ENCODE measurements at places on chromosomes 6 and 20.
A peak's percentile ranks its signal among the peaks of the same experiment; 100 is the strongest.

DNA sequence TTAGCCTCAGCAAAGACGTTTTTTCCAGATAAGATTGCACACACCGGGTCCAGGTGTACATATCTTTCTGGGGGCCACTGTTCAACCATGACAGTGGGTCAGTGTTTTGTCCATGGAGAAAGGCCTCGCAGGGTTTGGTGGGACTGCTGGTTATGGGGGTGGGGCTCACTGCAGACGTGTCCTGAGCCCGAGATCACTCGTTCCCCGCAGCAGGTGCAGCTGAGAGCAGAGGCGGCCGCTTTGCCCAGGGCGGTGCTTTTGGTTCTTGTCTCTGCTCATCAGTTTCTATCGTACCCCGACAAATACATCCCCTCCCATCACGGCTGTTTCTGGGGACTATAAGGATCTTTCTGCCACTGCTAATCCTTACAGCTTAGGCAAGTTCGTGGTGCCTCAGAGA, 166.9 kb downstream of the CDH4 start:
- no peak for DNase-seq
- H3K4me3 ChIP-seq = no peak overlapping the region
- no peak overlapping the region for H3K27ac ChIP-seq
- no peaks in the 10 kb centered on the region for H3K36me3 ChIP-seq

DNA sequence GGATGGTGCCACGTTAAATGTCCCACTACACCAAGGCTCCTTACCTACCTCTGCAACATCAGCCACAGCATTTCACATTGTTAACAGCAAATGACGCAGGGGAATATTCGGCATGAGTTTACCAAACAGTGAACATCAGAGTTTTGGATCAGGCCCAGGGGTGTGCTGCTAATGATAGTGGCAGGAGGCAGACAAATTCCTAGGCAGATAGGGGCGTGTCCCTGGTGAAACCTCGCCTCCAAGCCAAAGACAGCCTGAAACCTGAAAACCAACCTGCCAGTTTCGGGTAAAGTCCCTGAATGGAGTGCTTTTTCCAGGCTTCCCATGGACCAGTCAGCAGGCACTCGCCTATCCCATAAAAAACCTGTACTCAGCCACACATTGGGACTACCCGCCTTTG, 133.6 kb downstream of the SH3BGRL2 start:
- no peaks in the 10 kb centered on the region for H3K27me3 ChIP-seq
- H3K36me3 ChIP-seq = no peaks in the 10 kb centered on the region
- no peak for DNase-seq
- no peaks in the 10 kb centered on the region for H3K4me1 ChIP-seq
- H3K4me3 ChIP-seq = no peak overlapping the region
- H3K27ac ChIP-seq = no peak overlapping the region

DNA sequence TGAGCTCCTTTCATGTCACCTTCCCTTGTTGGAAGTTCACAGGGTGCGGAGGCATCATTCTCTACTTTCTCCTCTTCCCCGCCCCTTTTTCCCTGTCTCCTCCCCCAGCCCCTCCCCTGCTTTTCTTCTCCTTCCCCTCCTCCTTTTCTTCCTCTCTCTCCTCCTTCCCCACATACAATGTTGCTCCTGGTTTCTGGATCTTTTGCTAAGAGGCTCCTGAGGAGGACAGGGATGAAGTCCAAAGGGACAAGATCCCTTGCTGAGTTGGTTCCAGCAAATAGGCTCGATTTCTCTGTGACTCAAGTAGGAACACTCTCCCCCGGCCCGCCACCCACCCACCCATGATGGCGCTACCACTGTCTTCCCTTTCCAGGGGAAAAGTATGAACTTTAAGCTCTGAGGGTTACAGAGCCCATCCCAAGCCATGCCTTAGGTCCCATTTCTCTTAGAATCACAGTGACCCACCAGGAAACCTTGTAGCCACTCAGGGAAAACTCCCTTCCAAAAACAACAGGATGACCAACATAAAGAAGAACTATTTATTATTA, 852 bp upstream of the TFEB start:
- no peaks in the 10 kb centered on the region for H3K27me3 ChIP-seq
- peaks cover 35% of the 10 kb centered on the region for H3K4me1 ChIP-seq
- no peak overlapping the region for H3K27ac ChIP-seq
- peak overlapping the region; percentile 6 for H3K4me3 ChIP-seq

GRCh38 chr20:52209154-52209571, 17.6 kb upstream of the ZFP64 start:
- H3K36me3 ChIP-seq = no peaks in the 10 kb centered on the region
- no peak overlapping the region for H3K27ac ChIP-seq
- no peaks in the 10 kb centered on the region for H3K27me3 ChIP-seq
- H3K4me1 ChIP-seq = no peaks in the 10 kb centered on the region
- no peak overlapping the region for H3K4me3 ChIP-seq

- H3K27me3 ChIP-seq = no peaks in the 10 kb centered on the region
- peak; percentile 71 for DNase-seq
- no peak overlapping the region for H3K4me3 ChIP-seq
- H3K36me3 ChIP-seq = no peaks in the 10 kb centered on the region
These were observed 77.9 kb downstream of the TNFAIP3 start for GRCh38 chr6:137944793-137945498.
